ENCODE measurements at places on chromosomes 13 and 19. TPM values are rescaled to one million over a fixed set of nuclear protein-coding genes. Genes with fewer than 3 reads are reported as not detected.
A peak's percentile ranks its signal among the peaks of the same experiment; 100 is the strongest.

The CYP4F8 gene
- not detected for total RNA-seq

The LHFPL6 gene
- total RNA-seq: not detected

The AKAP8 gene
- 41.7 TPM for total RNA-seq

The TUBB4A gene
- total RNA-seq: not detected

- no peak for DNase-seq
Measured at GRCh38 chr19:44866664-44867063, 20.6 kb downstream of the NECTIN2 start.

DNA sequence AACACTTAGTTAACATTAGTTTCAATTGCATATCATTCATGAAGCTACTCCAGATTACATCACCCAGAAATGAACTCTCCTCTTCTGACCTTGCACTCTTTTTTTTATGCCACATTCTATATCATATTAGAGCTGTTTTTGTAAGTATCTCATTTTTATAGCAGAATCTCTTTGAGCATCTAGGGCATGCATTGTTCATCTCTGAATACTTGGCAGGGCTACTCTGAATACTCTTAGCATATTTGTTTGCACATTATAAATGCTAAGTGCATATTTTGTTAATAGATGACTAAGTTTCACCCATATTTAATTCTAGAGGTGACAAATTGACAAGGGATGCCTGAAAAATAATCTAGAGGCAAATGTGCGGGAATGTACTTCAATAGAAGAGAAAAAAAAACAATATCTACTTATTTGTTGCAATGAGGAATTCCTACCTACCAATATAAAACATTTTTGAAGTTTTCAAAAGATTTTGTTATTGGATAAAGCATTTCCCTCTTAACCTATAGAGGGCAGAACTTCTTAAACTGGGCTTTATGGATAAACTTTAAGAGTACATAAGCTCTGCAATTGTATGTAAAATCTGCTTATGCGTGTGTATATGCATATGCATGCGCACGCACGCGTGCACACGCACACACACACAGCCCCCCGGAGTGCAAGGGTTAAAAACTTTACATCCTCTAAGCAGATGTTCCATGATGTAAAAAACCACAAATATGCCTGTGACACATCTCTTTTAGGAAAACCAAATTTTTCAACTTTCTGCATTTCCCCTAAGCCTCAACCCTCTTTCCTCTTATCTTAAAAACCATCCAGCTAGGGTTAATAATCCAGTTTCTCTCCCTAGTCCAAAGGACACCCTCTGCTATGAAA is 73.0 kb upstream of the OXGR1 start:
- DNase-seq: peak; percentile 18

GRCh38 chr13:55999709-56000108 is 1141.0 kb upstream of the PRR20A start:
- DNase-seq: peak; percentile 57

DNA sequence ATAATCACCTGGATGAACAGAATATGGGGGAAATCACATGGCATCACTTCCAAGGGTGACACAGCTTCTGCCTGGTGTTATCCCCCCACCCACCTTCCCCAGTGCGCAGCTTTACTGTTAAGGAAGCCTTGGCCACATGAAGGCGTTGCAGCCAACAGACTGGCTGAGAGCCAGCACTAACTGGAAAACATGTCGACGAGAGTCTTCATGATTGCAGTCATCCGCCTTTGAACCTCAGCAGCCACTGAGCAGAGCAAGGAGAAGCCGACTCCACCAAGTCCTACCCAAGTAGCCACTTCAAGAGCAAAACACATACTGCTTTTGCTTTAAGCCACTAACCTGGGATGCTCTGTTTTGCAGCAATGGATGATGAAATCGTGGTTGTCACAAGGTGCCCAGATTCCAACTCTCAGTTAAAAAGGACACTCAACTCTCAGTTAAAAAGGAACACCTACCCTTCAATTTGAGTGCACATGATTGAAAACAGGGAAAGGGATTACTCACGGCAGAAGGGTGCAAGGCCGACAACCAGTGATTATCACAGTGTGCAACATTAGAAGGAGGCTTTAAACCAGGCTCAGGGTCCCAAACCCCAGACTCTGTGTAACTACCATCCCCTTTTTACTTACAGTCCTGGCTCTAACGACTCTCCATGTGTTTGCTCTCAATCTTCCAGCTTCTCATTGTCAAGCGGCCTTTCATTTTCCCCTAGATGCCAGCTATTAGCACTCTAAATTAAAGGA is 149.1 kb downstream of the KLF12 start:
- no peak for DNase-seq

GRCh38 chr13:42680748-42681147 is 100.6 kb upstream of the FAM216B start:
- no peak for DNase-seq

- DNase-seq: no peak
Measured at GRCh38 chr19:14272623-14273022, 66.7 kb upstream of the ADGRL1 start.

DNA sequence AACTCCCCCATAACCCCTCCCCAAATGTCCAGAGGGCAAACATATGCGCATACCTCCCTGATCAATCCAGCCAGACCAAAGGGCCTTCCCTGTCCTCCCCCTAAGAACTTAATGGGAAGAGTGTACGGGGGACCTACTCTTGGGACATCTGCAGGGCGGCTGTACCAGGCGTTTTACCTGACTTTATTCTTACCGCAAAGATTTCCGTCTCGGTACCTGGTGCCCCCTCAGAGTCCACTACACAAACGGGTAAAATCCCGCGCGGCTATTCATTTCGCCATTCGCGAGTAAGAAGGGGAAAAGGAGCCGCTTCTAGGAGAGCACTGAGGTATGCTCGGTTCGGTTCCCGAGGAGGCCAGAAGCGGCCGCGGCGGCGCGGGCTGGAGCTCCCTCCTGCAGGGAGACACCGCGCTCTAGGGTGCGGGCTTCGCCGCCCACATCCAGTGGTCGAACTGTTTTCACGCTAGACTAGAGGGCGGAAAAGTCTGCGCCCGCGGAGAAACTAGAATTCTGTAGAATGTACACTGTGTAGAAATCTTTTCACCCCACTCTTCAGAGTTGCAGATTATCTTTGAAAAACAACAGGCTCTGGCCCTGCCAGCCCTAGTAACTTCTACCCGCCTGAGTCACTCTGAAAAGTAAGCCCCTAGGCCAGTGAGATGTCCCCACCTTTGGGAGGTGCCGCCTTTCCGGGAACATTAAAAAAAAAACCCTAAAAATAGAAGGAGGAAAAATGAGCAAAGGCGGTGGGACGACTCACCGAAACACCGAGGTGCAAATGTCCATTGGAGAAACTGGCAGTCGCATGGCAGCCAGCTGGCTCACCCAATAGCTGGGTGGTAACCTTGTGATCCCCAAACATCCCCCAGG is 3.8 kb upstream of the TSHZ3 start:
- no peak for DNase-seq

DNA sequence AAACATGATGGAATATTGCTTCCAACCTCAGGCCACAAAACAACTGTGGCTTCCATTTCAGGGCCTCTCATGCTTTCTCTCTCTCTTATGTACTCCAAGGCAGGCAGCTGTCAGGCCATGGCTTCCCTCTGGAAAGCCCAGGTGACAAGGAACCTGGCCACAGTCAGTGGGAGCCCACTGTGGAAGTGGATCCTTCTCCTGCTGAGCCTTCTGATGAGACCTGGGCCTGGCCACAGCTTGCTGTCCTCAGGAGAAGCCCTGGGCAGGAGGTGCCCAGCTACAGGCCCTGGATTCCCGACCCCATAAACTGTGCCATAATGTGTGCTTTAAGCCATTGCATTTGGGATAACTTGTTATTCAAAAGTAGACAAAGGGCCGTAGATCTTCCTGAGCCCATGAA is 71.2 kb downstream of the SPACA7 start:
- DNase-seq: no peak
